ENCODE measurements at places on chromosomes 6 and 20.

- DNase-seq: no peak
Observed at GRCh38 chr6:153938876-153939275, 100.2 kb upstream of the OPRM1 start.

DNA sequence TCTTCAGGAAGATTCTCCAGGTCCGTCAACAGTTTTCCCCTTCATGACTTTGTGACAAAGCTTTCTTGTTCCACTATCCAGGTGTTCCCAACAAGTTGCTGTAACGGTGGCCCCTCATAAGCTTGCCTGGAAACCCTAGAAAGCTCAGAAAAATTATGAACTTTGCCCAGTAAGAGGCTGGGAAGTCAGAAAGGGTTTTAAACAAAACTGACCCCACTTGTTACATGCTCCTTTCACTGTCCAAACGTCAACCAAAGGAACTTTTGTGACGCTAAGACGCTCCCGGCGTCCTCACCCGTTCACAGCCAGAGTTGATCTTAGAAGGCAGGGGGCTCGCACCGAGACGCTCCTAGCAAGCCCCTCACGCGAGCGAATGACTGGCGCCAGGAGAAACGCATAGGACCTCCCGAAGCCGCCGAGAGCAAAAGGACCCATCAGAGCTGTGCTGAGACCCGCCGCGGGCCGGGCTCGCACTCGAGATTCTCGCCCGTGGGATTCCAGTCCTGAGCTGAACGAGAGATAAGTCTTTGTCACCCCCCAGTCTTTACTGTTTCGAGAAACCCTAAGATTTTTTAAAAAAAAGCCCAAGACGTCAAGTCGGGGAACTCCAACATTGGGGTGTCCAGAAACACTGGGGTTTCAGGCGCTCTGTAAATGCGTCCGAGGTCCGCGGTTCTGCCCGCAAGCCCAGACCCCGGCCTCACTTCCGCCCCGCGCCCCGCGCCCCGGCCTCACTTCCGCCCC, 544 bp upstream of the ACAT2 start:
- DNase-seq: no peak

GRCh38 chr6:139367810-139368351, 6.6 kb downstream of the CITED2 start:
- DNase-seq: no peak

- no peak for DNase-seq
Observed at GRCh38 chr6:46592740-46593139, 59.9 kb downstream of the CYP39A1 start.

DNA sequence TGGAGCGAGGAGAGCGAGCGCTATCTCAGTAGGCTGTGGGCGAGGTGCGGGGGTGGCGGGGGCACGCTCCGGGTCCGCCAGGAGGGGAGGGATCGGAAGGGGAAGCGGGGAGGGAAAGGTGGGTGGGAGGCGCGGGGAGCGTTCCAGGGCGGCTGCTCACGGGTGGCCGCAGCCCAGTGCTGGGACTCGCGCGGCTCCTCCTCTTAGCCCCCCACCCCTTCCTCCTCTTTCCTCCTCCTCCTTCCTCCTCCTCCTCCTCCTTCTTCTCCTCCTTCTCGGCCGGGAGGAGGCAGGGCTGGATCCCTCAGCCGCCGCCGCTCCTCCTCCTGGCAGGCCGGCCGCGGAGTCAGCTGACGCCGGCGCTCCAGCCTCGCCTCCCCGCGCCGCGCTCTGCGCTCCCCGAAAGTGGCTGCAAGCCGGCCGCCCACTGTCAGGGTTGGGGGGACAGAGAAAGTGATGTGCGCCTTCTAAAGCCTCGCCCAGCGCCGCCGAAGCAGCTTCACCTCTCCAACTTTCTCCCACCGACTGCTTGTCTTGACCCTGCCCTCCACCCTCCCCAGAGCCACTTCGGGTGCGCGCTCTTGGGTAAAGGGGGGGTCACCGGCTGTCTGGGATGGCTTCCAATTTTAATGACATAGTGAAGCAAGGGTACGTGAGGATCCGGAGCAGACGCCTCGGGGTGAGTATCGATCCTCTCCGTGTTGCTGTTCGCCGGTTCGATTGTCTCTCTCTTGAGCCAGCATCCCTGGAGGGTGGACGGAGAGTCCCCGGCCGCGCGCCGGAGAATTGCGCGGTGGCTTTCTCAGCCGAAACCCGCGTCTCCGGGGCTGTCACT, at the start of gene DOK5:
DOK5 (plus strand) TSS at position 260 of the 835 bp plus-strand sequence; CDS start at position 614, 354 bp downstream.
- DNase-seq: peak; percentile 80

DNA sequence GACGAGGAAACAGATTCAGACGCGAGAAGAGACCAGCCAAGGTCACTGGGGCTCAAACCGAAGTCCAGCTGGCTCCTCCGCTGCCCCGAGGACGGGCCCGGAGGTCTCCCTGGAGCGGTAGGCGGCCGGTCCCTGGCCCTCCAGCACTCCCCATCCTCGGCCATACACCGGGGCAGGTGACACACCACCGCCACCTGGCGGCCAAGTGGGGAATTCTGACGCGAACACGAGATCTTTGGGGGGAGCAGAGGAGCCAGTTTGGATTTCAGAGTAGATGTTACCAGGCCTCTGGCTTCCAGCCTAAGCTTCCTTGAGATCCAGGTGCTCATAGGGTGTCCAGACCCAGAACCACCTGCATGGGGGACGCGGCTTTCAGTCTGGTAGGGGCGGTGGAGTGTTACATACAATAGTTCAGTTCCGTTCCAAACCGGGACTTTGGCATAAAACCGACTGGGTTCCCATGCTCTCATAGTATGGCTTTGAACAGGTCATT, 16.1 kb downstream of the BPIFB1 start:
- DNase-seq: peak; percentile 89

DNA sequence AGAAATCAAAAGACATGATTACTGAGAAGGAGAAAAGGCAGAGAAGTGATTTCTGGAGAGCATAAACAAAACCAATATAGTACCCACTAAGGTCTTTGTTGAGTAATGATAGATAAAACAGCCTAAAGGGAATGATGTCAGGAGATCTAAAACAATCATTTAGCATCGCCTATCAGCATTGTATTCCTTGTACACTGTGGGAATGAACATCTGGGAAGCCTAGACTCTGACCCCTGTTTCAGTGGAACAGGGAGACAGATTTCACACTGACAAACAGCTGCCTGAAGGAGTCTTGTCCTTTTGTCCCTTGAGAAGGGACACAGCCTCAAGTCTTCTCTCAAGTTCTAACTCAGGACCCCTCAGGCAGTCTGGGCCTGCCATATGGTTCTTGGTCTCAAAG, 1.7 kb downstream of the ASIP start:
- no peak for DNase-seq

- DNase-seq: no peak
Observed at GRCh38 chr6:138681627-138682026, 91.9 kb upstream of the CCDC28A start.

DNA sequence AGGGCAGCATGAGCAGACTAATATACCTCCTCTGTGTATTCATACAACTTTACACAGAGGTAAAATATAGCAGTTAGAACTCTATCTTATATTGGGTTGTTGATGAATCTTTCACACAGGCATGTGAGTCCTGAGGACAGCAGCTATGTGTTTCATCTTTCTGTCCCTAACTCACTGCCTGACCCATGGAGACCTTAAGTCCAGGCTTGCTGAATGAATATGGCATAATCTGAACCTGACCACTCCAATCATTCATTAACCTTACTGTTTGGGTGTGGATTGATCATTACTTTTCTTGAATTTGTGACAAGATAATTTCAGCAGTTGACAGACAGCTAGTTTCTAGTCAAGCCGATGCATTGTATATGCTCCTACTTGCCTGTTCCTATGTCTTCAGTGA, 27.3 kb upstream of the TSPYL1 start:
- no peak for DNase-seq

DNA sequence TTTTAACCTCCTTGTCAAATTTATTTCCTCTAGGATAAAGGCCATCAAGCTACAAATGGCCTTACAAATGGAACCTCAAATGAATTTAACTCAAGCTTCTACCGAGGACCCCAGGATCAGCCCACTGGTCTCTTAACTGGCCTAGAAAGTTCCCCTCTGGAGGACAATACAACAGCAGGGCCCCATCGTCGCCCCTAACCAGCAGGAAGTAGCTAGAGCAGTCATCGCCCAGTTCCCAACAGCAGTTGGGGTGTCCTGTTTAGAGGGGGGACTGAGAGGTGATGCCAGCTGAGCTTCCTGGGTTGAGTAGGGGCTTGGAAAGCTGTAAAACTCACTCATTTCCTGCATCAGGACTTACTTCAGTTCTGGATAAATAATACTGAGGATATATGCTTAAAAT, 25.6 kb downstream of the CEP85L start:
- DNase-seq: no peak

- DNase-seq: no peak
Observed at GRCh38 chr6:64703922-64704321, 1003.1 kb downstream of the EYS start.

- DNase-seq: no peak
Observed at GRCh38 chr6:152499931-152500330, 137.2 kb downstream of the SYNE1 start.

DNA sequence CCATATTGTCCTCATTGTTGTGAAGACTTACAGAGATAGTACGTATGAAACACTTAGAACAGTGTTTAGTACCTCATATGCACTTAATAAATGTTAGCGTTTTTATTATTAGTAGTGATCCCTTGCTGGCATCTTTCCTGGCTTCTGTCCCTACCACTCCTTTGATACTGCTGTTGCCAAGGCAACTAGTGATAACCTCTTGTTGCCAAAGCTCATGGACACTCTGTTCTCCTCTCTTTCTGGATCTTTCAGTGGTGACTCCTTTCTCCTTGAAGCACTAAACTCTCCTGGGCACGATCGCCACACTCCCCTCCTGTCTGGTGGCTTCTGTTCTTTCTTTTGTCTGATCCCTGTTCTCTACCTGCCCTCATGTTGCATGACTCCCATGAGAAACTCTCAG, 83.5 kb downstream of the FOXO3 start:
- no peak for DNase-seq

DNA sequence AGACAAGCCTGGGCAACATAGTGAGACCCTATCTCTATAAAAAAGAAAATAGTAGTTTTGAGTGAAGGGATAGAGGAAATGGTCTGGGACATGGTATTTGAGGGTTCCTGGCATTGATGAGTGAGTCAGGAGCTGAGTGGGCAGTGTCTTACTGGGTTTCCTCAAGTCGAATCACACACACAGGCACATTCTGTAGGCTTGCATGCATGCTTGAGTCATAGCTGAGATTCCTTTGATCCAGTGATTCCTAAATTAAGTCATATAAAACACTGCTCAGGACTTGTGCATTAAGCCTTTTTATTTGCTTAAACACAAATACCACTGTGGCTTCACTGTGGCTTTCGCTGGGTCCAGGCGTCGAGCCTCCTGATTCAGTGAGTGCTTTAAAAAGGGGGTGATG, 71.8 kb upstream of the TMEM181 start:
- no peak for DNase-seq
